SW 1271 (cell line): ENCODE measurements at places on chromosomes 1 and 21.

GRCh38 chr1:43041591-43041990 lies 82.9 kb upstream of the SLC2A1 start:
- DNase-seq = no peak

DNA sequence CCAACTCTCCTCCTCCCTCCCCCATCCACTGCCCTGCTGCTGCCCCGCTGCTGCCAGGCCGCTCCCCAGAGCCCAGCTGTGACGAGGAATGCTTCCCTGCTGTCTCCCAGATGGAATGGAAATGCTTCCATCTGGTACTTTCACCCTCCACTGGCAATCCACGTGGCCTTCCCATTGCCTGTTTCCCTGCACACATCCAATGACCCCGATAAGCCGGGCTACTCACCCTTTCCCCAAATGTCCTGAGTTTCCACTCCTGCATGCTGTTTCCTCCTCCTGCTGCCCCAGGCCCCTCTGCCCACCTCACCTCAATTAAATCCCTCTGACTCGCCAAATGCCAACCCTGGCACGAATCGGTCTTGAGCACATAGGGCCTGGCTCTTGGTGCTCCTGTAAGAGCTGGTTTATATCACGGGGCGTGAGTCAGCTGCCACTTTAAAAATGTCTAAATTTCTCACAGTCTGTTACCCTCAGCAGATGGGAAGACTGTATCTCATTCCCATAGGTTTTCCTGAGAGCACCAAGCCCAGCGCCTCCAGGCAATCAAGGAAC lies 36.4 kb downstream of the MRAP start:
- DNase-seq = no peak

GRCh38 chr1:4003846-4004505 lies 103.9 kb upstream of the C1orf174 start:
- no peak for DNase-seq

GRCh38 chr1:209455145-209455544 lies 128.4 kb upstream of the CAMK1G start:
- no peak for DNase-seq

DNA sequence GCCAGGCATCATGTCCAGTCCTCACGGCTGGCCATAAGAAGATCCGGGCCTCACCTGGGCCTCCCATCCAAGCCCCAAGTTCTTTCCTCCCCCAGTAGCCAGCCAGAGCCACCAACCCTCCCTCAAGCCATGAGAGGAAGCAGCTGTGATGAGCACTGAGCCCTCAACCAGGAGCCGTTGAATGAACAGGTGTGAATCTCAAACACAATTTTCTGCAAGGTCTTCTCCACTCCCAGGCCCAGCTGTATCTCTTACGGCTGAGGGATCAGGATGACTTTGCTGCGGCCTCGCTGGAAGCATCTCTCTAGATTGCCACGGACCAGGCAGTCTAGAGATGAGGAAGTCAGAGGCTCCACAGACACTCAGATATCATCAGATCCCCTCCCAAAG lies 9.8 kb upstream of the CLDN14 start:
- no peak for DNase-seq

DNA sequence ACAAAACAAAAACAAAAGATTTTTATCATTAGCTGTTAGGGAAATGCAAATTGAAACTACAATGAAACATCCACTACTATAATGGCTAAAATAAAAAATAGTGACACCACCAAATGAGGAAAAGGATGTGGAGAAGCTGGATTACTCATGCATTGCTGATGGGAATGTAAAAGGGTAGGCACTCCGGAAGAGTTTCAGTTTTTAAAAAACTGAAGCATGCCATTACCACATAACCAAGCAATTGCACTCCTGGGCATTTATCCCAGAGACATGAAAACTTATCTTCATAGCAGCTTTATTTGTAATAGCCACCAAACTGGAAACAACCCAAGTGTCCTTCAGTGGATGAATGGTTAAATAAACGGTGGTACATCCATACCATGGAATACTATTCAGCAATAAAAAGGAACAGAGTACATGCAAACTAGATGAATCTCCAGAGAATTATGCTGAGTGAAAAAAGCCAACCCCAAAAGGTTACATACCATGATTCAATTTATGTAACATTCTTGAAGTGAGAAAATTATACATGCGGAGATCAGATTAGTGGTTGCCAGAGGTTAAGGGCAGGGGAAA lies 14.5 kb upstream of the CFAP298 start:
- DNase-seq = no peak

GRCh38 chr1:9835758-9836631 lies 12.2 kb upstream of the CLSTN1 start:
- no peak for DNase-seq

GRCh38 chr1:111062081-111062480 lies 77.8 kb downstream of the DRAM2 start:
- DNase-seq = no peak

DNA sequence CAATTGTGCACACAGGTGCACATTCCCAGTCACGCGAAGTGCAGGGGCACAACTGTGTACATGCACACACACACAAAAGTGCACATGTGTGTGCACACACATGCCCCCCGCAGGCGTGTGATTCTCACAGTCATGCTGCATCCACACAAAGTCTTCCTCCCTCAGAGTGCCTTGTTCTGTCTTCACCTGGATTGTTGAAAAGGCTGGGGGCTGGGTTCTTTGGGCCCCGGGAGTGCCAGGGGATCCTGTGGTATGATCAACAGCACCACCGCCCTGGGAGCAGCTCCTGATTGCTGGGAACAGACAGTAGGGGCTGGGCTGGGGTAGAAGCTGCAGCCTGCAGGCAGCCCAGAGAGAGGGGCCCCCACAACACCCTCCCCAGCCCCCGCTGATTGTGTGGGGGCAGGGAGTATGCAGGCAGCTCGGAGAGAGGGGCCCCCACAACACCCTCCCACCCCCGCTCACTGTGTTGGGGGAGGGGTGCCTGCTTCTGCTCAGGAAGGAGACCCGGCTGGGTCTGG lies 3.4 kb downstream of the COL18A1 start:
- no peak for DNase-seq

DNA sequence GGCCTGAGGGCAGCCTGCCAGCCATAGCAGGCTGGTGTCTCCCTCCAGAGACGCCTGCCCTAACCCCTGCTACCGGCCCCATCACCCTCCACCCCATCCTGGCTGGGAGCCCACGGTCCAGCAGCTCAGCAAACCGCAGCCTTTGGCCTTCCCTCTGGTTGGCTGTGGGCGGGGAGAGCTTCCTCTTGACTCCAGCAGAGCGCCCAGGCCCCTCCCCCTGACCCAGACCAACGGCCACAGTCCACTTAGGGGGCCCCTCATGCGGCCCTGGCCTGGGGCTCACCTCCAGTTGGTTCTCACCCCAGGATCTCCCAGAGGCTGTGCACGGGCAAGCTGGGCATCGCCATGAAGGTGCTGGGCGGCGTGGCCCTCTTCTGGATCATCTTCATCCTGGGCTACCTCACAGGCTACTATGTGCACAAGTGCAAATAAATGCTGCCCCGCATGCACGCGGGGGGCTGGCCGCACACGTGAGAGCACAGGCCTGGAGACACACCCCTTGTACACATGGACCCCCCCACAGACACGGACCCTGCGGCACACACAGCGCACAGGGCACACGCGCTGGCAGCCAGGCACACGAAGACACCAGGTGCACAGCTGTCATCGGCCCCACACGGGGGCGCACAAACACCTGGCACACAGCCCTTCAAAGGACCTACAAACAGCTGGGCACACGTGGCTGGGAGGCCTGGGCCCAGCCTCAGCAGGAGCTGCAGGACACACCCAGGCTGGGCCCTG lies 3.1 kb downstream of the SMIM1 start:
- peak; percentile 4 for DNase-seq

GRCh38 chr21:26170471-26171257 lies at the start of gene APP:
Gene APP, minus strand, starts transcription at chr21:26170770. Its CDS starts 150 bp downstream, at chr21:26170620.
- peak; percentile 24 for DNase-seq

GRCh38 chr1:25799352-25799934 lies 550 bp upstream of the SELENON start:
- no peak for DNase-seq

- no peak for DNase-seq
These were observed 149.3 kb upstream of the KIAA0040 start for GRCh38 chr1:175341631-175342429.
